ENCODE measurements at places on chromosomes 5 and 9. TPM values are rescaled to one million over a fixed set of nuclear protein-coding genes. Genes with fewer than 3 reads are reported as not detected.
A peak's percentile ranks its signal among the peaks of the same experiment; 100 is the strongest.

GRCh38 chr5:138354926-138355378 is 2.5 kb downstream of the KDM3B start:
- H3K4me3 ChIP-seq: peak overlapping the region; percentile 79
- no peaks in the 10 kb centered on the region for H3K27me3 ChIP-seq
- H3K36me3 ChIP-seq: peaks cover 5% of the 10 kb centered on the region
- no peak for DNase-seq
- peaks cover 22% of the 10 kb centered on the region for H3K4me1 ChIP-seq

GRCh38 chr9:22010866-22011625 is 1.9 kb upstream of the CDKN2B start:
- H3K4me1 ChIP-seq: peaks cover 13% of the 10 kb centered on the region
- DNase-seq: no peak
- H3K27me3 ChIP-seq: no peaks in the 10 kb centered on the region

DNA sequence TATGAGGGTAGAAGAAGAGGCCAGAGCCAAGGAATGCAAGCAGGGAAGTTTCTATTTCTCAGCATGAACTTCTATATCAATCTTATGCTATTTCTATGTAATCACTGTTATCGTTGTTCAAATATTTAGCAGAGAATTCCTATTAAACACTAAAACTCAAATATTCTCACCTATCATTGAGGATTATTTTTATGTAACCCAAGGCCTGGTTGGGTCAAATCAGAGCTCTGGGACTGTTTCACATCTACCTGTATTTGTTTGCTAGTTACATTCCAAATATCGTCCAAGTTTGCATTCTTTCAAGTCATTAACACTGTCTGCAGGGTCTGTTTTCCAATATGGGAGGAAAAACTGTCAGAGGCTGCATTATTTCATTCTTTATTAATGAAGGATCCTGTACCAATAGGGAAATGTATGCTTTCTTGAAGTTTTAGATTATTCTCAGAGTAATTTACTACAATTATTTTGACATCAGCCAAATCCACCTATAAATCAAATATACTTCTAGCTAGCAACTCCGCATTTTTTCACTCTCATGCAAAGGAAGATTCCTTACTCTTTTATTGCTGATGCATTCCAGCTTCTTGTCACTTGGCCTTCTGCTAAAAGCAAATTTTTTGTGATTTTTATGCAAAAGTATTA is 52.2 kb downstream of the LURAP1L start:
- H3K27ac ChIP-seq: no peak overlapping the region
- H3K27me3 ChIP-seq: no peaks in the 10 kb centered on the region
- no peak for DNase-seq
- H3K4me3 ChIP-seq: no peak overlapping the region
- H3K36me3 ChIP-seq: no peaks in the 10 kb centered on the region

DNA sequence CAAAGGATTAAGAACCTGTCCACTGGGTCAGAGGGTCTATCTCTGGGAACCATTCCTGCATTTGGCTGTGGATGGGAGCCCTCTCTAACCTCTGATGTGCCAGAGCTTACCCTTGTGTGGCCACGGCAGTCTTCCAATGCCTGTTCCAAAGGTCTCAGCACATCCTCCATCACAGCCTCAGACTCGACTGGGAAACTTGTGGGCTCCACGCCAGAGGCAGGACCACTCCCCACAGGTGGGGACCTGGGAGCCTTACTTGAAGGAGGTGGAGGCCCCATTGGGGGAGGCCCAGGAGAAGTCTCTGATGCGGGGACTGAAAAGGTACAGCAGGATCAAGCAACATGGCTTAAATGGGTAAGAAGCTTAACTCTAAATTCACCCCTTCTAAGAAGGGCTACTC is 4.4 kb downstream of the EIF4EBP3 start:
- no peaks in the 10 kb centered on the region for H3K27me3 ChIP-seq
- DNase-seq: no peak
- H3K36me3 ChIP-seq: no peaks in the 10 kb centered on the region
- peaks cover 10% of the 10 kb centered on the region for H3K4me1 ChIP-seq

GRCh38 chr5:168292786-168293696 is 1.6 kb downstream of the WWC1 start:
- peaks cover 10% of the 10 kb centered on the region for H3K36me3 ChIP-seq
- peak overlapping the region; percentile 30 for H3K27ac ChIP-seq
- DNase-seq: no peak
- H3K27me3 ChIP-seq: no peaks in the 10 kb centered on the region

The KCNIP1 gene
- total RNA-seq: not detected

GRCh38 chr9:88890546-88890945 is 100.7 kb upstream of the S1PR3 start:
- no peak overlapping the region for H3K27ac ChIP-seq
- no peaks in the 10 kb centered on the region for H3K27me3 ChIP-seq
- H3K36me3 ChIP-seq: no peaks in the 10 kb centered on the region
- peaks cover 17% of the 10 kb centered on the region for H3K4me1 ChIP-seq

DNA sequence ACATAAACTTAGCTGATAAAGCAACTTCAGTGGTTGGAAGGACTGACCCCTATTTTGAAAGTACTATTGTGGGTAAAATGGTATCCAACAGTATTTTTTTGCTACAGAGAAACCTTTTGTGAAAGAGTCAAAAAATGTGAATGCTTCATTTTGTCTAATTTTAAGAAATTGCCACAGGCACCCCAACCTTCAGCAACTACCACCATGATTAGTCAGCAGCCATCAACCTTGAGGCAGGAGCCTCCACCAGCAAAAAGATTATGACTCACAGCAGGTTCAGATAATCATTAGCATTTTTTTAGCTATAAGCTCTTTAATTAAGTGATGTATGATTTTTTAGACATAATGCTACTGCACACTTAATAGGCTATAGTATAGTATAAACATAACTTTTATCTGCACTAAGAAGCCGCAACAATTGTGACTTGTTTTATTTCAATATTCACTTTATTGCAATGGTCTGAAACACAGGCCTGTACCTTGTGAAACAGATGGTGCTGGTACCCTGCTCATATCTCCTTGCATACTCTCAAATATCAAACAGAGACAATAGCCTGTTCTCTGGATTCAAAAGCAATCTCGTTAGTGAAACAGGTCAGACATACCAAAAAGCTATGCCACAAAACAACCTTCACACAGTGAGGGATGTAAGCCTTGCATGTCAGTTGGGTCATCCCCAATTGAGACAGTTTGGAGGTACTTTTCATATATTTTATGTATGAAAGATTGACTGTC is 261.2 kb upstream of the FAM174A start:
- no peak overlapping the region for H3K27ac ChIP-seq
- no peaks in the 10 kb centered on the region for H3K4me1 ChIP-seq
- DNase-seq: no peak
- no peak overlapping the region for H3K4me3 ChIP-seq
- no peaks in the 10 kb centered on the region for H3K36me3 ChIP-seq

DNA sequence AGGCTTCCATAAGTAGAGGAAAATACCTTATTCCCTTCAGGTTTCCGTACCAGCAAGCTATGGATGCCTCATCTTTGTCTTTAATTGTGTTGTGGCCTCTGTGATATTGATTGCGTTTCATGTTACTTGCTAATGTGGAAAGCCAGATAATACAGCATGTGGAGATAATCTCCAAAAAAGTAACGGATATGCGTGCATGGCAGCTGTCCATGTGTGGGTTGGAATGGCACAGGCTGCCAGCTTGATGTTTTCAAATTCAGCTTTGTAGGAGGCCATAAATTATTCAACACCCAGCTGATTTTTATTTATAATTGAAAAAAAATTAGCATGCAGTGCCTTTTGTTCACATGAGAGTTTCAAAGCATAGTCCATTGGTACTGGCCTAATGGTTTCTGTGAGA is 144.9 kb downstream of the GIN1 start:
- H3K27ac ChIP-seq: no peak overlapping the region
- DNase-seq: no peak
- H3K4me3 ChIP-seq: no peak overlapping the region
- H3K4me1 ChIP-seq: no peaks in the 10 kb centered on the region

- H3K4me1 ChIP-seq: peaks cover 6% of the 10 kb centered on the region
- H3K27ac ChIP-seq: no peak overlapping the region
- H3K36me3 ChIP-seq: no peaks in the 10 kb centered on the region
- DNase-seq: no peak
- H3K27me3 ChIP-seq: no peaks in the 10 kb centered on the region
- H3K4me3 ChIP-seq: no peak overlapping the region
Measured at GRCh38 chr5:9054322-9054721, 491.6 kb downstream of the SEMA5A start.

GRCh38 chr9:72185561-72185960 is 36.3 kb downstream of the GDA start:
- H3K36me3 ChIP-seq: 0 out of 2 replicates have a peak, but pooled peaks cover 3% of the 10 kb centered on the region
- H3K27ac ChIP-seq: no peak overlapping the region
- no peaks in the 10 kb centered on the region for H3K4me1 ChIP-seq
- no peak for DNase-seq
- no peak overlapping the region for H3K4me3 ChIP-seq

The MYMK gene
- total RNA-seq: not detected

- H3K27me3 ChIP-seq: 0 out of 2 replicates have a peak, but pooled peaks cover 3% of the 10 kb centered on the region
- no peaks in the 10 kb centered on the region for H3K36me3 ChIP-seq
- H3K27ac ChIP-seq: no peak overlapping the region
- no peaks in the 10 kb centered on the region for H3K4me1 ChIP-seq
- H3K4me3 ChIP-seq: no peak overlapping the region
Measured at GRCh38 chr5:17216974-17217492, 398 bp upstream of the BASP1 start.

- DNase-seq: no peak
- H3K27me3 ChIP-seq: peaks cover 89% of the 10 kb centered on the region
- no peaks in the 10 kb centered on the region for H3K4me1 ChIP-seq
- no peak overlapping the region for H3K4me3 ChIP-seq
Measured at GRCh38 chr9:133518706-133519449, 5.9 kb downstream of the MYMK start.

- no peak for DNase-seq
- H3K4me1 ChIP-seq: peaks cover 5% of the 10 kb centered on the region
- H3K4me3 ChIP-seq: no peak overlapping the region
- H3K27me3 ChIP-seq: no peaks in the 10 kb centered on the region
Measured at GRCh38 chr9:95100071-95100627, 217.4 kb downstream of the FANCC start.

- DNase-seq: no peak
- H3K4me3 ChIP-seq: no peak overlapping the region
- H3K4me1 ChIP-seq: no peaks in the 10 kb centered on the region
- no peak overlapping the region for H3K27ac ChIP-seq
- H3K36me3 ChIP-seq: no peaks in the 10 kb centered on the region
Measured at GRCh38 chr5:147485046-147485445, 24.8 kb downstream of the DPYSL3 start.

The TAL2 gene
- total RNA-seq: not detected

The PCDHB8 gene
- total RNA-seq: not detected

The LURAP1L gene
- 4.1 TPM for total RNA-seq

GRCh38 chr9:127608104-127608966 is 3.7 kb upstream of the STXBP1 start:
- peak overlapping the region; percentile 61 for H3K4me3 ChIP-seq
- H3K27ac ChIP-seq: no peak overlapping the region
- peaks cover 21% of the 10 kb centered on the region for H3K4me1 ChIP-seq
- no peaks in the 10 kb centered on the region for H3K27me3 ChIP-seq
- DNase-seq: peak; percentile 88

The PRRC2B gene
- total RNA-seq: 361 TPM

The PCDHGA7 gene
- total RNA-seq: not detected

The HACD4 gene
- 2.4 TPM for total RNA-seq

DNA sequence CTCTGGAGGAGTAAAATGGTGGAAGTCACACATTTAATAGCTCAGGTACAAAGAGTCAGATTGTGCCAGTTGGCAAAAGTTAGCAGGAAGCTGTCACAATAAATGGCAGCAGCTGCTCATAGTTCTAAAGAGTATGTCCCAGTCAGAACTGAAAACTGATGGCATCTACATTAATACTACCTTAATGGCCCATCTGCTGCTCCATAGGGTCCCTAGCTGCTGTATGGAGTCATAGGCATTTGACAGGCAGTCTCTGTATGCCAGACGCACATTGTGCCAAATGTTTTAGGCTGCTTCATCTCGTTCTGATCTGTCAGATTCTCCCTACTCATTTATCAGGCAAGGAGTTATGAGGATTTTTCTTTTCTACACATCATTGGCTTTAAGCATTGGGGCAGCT is 515.8 kb upstream of the ARRDC3 start:
- H3K36me3 ChIP-seq: no peaks in the 10 kb centered on the region
- no peaks in the 10 kb centered on the region for H3K27me3 ChIP-seq
- H3K4me3 ChIP-seq: no peak overlapping the region
- H3K4me1 ChIP-seq: no peaks in the 10 kb centered on the region
- DNase-seq: no peak

GRCh38 chr9:93900971-93901861 is 53.9 kb downstream of the BARX1 start:
- no peak overlapping the region for H3K27ac ChIP-seq
- peaks cover 89% of the 10 kb centered on the region for H3K27me3 ChIP-seq
- H3K4me3 ChIP-seq: no peak overlapping the region
- no peaks in the 10 kb centered on the region for H3K36me3 ChIP-seq
- no peaks in the 10 kb centered on the region for H3K4me1 ChIP-seq

- no peaks in the 10 kb centered on the region for H3K36me3 ChIP-seq
- no peaks in the 10 kb centered on the region for H3K27me3 ChIP-seq
- peaks cover 18% of the 10 kb centered on the region for H3K4me1 ChIP-seq
- no peak overlapping the region for H3K27ac ChIP-seq
Measured at GRCh38 chr5:17398431-17398830, 99.6 kb upstream of the TAF11L2 start.

The PCDHB10 gene
- not detected for total RNA-seq

GRCh38 chr5:89847743-89848142 is 561.8 kb downstream of the CETN3 start:
- no peaks in the 10 kb centered on the region for H3K4me1 ChIP-seq
- H3K27ac ChIP-seq: no peak overlapping the region
- no peaks in the 10 kb centered on the region for H3K36me3 ChIP-seq
- no peak for DNase-seq

DNA sequence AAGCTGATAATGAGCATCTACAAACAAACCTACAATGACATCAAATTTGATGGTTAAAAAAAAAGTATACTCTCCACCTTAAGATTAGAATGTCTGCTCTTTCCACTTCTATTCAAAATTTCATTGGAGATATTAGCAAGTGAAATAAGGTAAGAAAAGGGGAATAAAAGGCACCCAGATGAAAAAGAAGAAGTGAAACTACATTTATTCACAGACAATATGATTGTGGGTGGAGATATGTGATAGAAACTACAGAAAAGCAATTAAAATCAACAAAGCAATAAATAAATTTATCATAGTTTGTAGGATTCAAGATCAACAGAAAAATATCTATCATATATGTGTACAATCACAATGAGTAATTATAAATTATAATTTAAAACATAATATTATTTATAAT is 395.1 kb upstream of the CCNH start:
- H3K27me3 ChIP-seq: no peaks in the 10 kb centered on the region
- H3K4me3 ChIP-seq: no peak overlapping the region
- H3K36me3 ChIP-seq: no peaks in the 10 kb centered on the region

The PWWP2A gene
- total RNA-seq: 23.2 TPM

The OR1J2 gene
- total RNA-seq: not detected

- peak; percentile 44 for DNase-seq
- no peak overlapping the region for H3K4me3 ChIP-seq
- no peak overlapping the region for H3K27ac ChIP-seq
- H3K27me3 ChIP-seq: no peaks in the 10 kb centered on the region
- H3K4me1 ChIP-seq: no peaks in the 10 kb centered on the region
- H3K36me3 ChIP-seq: no peaks in the 10 kb centered on the region
Measured at GRCh38 chr5:108148715-108149139, 233.2 kb downstream of the FBXL17 start.

The FRMD3 gene
- total RNA-seq: 1.4 TPM

The NLN gene
- total RNA-seq: 74.7 TPM

The IFNA21 gene
- not detected for total RNA-seq

All from PC-9 (cell line).